ENCODE measurements at places on chromosomes 7 and 10.

DNA sequence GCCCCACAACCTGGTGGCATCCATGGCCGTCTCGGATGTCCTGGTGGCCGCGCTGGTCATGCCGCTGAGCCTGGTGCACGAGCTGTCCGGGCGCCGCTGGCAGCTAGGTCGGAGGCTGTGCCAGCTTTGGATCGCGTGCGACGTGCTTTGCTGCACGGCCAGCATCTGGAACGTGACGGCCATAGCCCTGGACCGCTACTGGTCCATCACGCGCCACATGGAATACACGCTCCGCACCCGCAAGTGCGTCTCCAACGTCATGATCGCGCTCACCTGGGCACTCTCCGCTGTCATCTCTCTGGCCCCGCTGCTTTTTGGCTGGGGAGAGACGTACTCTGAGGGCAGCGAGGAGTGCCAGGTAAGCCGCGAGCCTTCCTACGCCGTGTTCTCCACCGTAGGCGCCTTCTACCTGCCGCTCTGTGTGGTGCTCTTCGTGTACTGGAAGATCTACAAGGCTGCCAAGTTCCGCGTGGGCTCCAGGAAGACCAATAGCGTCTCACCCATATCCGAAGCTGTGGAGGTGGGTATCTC, 1.1 kb downstream of the HTR5A start:
- DNase-seq, result no peak

- no peak for DNase-seq
Observed at GRCh38 chr10:79173582-79174262, 105.0 kb downstream of the ZMIZ1 start.

- DNase-seq, result no peak
Observed at GRCh38 chr7:115910541-115911164, 119.9 kb downstream of the TFEC start.

GRCh38 chr7:149409895-149410294, 51.0 kb downstream of the ZNF777 start:
- DNase-seq, result no peak

GRCh38 chr10:103493362-103493915, at the start of gene NEURL1:
TSS of gene NEURL1 (plus strand) at chr10:103493705. CDS start at chr10:103494388, 683 bp downstream.
- DNase-seq, result no peak

DNA sequence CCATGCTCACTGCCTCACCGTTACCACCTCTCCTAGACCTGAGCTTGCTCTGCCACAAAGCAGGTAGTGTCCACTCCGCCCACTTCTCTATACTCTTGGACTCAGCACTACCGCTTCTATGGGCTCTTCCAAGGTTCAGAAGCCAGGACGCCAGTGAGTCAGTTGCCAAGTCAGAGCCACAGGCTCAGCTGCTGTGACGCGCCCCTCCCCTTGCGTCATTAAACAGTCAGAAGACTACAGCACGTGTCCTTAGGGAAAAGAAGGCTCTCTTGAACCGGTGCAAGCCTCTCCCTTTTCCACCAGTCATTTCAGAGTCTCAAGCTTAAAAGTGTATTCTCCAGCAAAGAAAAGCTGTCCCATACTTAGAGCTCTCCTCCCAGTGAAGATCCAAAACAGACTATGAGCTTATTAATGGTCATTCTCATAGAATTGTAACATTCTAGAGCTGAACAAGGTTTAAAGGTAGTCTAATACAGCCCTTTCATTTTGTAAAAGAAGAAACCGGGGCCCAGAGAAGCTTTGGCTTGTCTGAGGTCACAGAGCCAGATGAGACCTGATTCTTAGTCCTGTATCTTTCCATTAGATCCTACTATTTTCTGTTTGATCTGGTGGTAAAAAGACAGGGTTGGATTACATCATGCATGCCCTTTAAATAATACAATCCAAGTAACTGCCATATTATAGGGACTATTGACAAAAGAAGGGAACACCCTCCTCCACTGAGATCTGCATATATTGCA, 40.9 kb upstream of the MET start:
- DNase-seq, result no peak

DNA sequence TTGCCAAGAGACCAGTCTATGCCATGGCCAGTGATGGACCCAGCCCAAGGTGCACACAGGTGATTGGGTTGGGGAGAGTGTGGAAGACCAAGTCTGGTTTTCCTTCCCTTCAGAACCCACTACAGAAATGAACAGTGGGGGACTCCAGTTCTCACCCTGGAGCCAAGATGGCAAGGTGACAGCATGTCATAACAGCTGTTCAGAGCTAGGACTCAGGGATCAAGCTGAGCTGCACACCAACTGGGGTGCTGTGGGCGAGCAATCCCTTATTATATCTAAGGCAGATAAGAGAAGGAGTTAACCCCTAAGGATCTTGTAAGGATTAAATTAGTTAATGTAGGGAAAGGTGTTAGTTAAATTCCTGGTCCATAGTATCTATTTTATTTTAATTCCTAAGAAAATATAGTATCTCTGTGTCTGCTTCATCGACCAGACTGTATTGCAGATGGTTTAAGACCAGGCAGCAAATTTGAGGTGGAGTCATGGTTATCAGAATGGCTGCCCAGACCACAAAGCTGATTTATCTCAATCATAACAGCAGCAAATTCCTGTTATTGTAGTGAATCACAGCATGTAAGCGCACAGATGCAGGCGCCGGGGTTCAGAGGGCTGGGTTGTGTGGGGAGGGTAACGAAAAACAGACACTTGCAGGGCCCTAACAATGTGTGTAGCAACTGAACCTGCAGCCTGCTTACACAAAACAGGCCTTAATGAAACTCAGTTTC, 208.7 kb upstream of the ZNF32 start:
- DNase-seq, result no peak

GRCh38 chr10:132962623-132963429, 20.5 kb upstream of the CFAP46 start:
- no peak for DNase-seq

DNA sequence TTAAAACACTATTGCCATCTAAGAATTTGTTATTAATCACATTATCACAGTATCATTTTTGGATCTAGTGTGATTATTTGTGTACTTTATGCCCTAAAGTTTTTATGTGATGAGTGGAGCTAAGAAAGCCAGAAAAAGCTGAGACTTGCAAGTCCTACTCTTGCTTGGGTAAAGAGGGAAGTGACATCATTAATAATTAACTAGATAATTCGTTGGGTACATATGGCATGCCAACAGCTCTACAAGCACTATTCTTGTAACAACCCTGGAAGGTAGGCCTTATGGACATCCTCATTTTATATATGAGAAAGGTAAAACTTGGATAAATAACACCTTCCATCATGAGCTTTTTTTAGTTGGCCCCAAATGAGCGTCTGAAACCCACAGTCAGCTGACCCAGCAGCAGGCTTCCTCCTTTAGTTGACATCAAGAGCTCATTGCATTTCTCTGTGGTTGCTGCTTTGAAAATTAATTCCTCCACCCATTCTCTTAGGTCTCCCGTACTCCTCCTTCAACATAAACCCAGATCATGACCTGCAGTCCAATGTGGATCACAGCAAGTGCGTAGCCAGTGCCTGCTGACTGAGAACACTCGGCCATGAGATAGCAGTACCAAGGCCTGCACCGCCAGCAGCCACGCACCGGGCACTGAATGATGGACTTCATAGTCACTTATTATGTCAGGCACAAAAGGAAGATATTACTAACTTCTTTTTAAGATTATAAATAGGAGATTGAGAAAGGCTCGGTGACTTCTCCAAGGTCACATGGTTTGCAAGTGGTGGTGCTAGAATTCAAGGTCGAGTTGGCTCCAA, 292.0 kb upstream of the AOAH start:
- DNase-seq, result no peak

- DNase-seq, result no peak
Observed at GRCh38 chr10:96565774-96566173, 21.0 kb downstream of the TM9SF3 start.

DNA sequence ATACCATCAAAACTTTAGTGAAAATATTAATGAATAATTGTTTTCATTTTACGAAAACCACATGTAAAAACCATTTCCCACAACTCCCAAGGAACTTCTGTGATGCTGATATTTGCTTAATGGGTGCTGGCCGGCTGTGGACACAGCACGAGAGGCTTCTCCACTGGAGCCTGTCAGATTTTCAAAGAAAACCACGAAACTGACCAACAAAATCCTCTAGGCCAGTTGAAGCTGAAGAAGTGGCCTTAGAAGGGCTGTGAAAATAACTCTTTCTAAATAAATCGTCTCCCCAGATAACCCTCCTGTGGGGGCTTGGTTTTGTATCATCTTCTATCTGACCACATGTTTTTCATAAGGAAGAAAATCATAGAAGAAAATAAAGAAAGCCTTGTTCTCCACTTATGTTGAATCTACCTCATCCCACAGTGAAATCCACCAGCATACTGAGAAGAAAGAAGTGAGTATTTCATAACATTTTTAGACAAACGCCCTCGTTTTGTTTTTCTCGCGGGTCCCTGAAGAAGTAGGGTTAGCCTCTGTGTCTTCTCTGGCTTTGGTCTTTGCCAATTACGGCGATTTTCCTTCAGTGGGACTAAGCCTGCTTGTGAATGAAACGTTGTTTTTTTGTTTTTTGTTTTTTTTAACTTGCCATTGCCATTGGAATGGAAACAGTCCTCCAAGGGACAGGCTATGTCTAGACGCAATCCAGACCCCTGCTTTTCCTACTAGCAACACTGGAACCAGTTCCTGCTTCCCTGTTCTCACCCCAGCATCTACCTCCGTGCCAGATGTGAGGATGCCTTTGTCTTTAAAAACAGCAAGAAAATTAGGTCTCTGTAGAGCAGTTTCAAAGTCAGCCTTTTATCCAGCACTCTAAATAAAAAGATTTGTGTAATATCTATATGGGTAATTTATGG, 123.9 kb downstream of the ADAM12 start:
- DNase-seq, result no peak

DNA sequence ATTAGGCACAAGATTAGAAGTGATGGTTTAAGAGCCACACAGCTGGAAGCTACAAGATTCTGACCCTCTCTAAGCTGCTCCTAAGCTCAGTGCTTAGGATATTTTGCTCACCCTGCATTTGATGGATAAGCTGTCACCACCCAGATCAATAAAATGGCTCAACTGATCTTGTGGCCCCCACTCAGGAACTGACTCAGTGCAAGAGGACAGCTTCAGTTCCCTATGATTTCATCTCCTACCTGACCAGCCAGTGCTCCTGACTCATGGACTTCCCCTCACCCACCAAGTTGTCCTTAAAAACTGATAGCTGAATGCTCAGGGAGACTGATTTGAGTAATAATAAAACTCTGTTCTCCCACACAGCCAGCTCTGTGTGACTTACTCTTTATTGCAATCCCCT, 833.8 kb downstream of the GRID1 start:
- DNase-seq, result no peak

GRCh38 chr7:129630341-129630740, 18.8 kb downstream of the NRF1 start:
- DNase-seq, result no peak
